ENCODE measurements at places on chromosomes 7 and 10.

DNA sequence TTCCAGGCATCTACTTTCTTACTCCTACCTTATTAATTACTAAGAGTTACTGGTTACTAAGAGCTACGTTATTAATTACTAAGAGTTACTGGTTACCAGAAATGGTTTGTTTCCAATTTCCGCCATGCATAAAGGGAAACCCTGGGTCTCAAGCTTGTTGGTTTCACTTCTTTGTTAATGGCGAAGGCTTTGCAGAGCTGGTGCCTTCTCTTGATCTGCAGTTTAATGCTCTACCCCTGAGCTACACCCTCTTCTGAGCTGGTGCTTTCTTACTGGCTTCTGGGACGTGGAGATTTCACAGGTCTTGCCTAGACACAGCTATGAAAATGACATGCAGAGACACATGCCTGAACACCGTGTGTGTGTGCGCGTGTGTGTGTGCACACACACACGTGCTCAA lies 560 bp downstream of the CPA4 start:
- DNase-seq, result no peak

DNA sequence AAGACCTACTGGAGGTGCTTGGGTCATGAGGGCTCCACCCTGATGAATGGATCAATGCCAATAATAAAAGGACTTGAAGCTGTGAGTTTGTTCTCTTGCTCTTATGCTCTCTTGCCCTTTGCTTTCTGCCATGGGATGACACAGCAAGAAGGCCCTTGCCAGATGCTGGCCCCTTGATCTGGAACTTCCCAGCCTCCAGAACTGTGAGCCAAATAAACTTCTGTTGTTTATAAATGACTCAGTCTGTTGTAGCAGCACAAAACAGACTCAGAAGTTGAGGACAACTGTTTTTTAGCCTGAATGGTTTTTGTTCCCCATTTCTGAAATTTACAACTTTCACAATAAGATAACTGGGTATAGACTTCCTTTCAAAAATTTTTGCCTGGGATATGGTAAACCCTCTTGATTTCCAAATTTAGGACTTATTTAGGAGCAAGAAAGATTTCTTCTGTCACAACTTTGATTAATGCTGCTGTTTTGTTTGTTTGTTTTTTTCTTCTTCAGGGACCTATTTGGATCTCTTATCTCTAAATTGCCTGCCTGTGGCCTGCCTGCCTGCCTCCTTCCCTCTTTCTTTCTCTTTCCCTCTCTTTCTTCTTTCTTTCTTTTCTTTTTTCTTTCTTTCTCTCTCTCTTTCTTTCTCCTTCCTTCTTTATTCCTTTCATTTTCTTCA lies 12.1 kb downstream of the ENTPD1 start:
- DNase-seq, result no peak

DNA sequence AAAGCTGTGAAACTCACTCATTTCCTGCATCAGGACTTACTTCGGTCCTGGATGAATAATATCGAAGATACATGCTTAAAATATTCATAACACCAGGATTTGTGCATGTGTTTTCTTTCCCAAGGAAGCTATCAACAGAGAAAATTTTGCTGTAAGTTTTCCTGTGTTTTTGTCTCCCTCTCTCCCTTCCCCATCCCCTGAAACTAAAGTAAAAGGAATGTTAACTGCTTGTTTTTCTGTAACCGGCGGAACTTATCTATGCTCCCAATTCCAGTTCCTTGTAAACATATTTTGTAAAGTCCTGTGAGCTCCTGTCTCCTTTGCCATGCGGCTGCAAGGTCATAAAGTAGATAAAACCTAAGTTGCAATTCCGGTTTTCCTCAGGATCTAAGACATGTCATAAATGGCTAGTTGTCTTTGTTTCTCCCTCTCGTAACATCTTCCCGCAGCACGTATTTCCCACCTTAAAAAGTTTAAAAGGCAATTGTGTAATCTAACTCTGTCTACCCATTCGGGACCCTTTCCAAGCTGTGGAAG lies 79.0 kb upstream of the POM121L12 start:
- DNase-seq, result no peak

DNA sequence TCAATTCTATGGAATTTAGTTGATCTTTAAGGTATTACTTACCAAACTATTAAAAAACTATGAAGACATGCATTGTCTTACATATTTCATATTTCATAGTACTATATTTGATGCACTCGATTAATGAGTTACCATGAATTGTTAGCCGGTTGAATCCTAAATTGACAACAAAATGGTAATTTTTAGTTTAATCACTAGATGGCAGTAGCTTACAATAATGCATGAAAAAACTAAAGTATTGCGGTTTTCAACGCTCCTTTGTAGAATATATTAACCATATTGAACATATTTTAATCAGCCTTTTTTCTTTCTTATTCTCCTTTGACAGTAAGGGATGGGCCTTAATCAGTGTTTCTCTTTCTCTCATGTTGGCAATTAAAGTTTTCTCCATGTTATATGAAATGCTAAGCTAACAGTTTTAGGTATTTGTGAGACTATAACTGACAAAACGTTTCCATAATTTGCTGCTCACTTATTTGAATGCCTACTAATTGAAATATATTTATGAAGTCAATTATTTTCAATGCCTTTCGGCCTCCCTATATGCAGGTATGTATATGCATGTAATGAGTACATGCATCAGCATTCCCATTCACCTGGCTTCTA lies 48.5 kb upstream of the ARL4A start:
- DNase-seq, result no peak

- peak; percentile 89 for DNase-seq
Measured at GRCh38 chr10:113854761-113855588, 514 bp downstream of the NHLRC2 start.

- DNase-seq, result no peak
Measured at GRCh38 chr7:144473908-144474307, 70.4 kb upstream of the NOBOX start.

- no peak for DNase-seq
Measured at GRCh38 chr10:100132427-100132826, 50.8 kb upstream of the CPN1 start.

DNA sequence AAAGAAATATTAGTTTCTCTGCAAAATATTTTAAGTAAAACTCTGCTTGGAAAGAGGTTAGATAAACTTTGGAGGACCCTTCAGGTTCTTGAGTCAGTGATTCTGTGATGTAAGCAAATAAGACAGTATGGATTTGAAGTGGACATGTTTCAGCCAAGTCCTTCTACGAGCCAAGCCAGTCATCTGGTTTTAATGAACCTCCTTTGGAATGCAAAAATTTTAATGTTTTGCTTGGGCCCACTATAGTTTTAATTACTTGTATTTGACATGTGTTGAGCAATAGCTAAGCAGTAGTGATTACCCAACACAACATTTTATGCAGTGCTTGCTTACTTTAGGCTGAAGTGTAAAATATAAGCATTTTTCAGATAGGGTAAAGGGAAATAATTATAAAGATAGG lies 296.3 kb upstream of the SEMA3D start:
- no peak for DNase-seq

DNA sequence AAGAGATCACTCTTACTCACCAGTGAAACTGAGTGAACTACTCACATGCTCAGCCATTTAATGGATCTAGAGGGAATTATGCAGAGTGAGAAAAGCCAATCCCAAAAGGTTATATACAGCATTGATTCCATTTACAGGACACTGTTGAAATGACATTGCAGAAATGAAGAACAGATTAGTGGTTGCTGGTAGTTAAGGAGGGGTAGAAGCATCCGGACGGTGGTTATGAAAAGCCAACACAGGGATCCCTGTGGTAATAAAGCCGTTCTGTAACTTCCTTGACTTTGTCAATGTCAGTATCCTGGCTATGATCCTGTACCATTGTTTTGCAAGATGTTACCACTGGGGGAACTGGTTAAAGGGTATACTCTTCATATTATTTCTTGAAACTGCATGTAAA lies 253.4 kb downstream of the USP6NL start:
- DNase-seq, result no peak

DNA sequence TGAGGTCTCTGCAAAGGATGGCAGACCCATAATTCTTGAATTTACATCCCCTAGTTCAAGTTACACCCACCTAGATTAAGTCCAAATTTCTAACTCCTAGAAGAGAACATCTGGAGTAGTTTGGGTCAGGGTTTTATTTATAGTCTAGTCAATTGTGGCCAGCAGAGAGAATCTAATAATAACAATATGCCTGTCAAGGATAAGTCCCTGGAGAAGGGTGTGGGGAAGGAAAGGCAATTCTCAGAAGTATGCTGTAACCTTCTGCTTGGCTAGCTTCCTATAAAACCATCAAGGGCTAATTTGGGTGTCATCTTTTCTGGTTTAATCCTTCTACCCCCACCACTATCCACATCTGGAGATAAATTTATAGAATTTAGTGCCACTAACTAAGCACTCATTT lies 52.8 kb upstream of the SEMA3E start:
- DNase-seq, result no peak

DNA sequence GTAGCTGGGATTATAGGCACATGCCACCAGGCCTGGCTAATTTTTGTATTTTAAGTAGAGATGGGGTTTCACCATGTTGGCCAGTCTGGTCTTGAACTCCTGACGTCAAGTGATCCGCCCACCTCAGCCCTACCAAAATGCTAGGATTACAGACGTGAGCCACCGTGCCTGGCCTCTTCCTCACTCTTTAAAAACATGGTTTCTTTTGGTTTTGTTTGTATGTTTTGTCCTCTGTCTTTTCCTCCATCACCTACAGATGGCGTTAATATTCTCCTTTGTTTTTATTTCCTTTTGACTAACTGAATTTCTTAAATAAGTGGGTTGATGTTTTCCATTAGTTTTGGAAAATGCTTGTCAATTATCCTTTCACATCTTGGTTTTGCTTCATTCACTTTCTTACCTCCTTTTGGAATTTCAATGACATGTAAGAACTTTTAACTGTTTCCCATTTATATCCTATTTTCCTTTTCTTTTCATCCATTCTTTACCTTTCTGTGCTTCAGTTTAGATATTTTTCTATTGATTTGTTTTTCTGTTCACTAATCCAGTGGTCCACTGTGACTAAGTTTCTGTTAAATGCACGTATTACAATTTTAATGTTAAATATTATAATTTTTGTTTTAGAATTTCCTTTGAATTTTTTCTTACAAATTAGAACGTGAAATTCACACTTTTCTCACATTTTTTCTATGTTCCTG lies 104.1 kb downstream of the ZNF467 start:
- DNase-seq, result no peak

GRCh38 chr7:129522088-129522970 lies 20.0 kb downstream of the SMKR1 start:
- no peak for DNase-seq

- DNase-seq, result no peak
Measured at GRCh38 chr7:128000854-128001265, 30.4 kb downstream of the LRRC4 start.

GRCh38 chr10:33355274-33355673 lies 20.8 kb upstream of the NRP1 start:
- no peak for DNase-seq
